ENCODE measurements at places on chromosomes 16 and 17.

DNA sequence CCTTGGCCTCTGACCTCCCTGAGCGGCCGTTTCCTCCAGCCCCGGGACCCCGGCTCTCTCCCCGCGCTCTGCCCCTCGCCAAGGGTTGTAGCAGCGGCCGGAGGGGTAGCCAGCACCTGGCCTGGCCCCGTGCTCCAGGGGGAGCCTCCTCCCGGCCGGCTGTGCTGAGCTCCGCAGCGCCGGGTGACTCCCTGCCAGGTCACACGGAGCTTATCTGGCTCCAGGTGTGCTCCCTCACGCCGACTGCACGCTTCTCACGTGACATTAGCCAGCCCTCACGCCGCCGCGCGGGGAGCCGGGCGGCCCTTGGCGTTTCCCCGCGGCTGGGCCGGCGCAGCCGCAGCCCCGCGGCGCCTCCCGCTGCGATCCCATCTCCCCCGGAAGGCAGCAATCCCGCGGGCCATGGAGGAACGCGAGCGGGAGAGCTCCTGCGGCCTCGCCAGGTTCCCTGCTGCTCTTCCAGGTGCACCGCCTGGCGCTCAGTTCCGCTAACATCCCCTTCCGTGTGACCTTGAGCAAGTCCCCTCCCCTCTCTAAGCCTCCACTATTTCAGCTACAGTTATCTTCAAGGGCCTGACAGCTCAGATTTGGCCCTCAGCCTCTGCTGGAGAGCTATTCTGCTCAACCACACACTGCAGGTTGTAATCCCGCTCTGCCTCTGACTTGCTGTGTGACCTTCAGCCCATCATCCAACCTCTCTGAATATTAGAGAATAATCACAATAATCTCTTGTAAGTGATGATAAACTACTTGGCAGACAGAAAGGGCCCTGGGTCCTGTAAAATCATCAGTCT lies 3.4 kb downstream of the MYO18A start:
- DNase-seq, result peak; percentile 45

DNA sequence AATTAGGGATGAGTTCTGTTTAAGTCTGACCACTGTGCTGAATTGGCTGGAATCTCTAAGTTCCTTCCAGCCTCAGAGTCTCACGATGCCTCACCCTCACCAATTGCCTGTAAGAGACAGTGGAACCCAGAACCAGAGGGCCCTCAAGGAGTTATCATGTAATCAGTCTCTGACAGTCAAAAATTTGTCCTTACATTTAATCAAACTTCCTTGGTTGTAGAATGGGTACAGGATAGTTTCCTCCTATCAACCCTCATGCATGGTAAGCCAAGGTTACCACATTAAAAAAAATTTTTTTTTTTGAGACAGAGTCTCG lies 83.2 kb downstream of the CDK5R1 start:
- no peak for DNase-seq

DNA sequence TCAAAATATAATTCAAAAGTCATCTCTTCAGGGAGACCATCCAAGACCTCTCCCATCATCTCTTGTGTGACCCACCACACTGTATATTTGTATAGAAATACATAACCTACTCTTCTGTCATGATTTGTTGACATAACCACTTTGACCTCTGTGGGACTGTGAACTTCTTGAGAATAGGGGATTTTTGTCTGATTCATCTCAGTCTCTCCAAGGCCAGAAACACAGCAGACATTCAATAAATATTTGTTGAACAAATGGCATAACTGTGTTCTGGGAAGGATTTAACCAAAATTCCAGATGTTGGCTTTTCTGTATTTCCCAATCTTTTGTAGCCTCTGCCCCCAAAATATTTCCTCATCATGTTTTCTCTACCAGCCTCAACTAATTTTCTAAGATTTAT lies 169.7 kb downstream of the CDH11 start:
- no peak for DNase-seq

- DNase-seq, result no peak
Observed at GRCh38 chr17:69050999-69051775, 9.5 kb downstream of the ABCA9 start.

GRCh38 chr16:66650707-66651473 lies 45.7 kb downstream of the CMTM4 start:
- peak; percentile 71 for DNase-seq

DNA sequence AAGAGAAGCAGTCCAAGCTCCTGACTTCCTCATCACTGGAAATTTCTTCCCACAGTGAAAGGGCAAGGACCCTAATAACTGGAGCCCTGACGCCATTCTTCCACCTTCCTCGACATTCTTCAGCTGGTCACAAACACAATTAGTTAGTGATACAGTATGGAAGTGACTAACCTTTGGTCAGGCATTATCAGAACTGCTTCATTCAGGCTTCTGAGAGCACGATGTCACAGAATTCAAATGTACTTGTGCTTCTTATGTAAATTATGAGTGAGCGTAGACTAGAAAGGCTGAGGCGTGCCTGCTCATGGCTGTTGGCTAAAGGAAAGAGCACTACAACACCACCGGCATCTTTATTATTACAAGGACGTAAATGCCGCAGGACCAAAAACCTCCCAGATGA lies 302.9 kb upstream of the AXIN2 start:
- no peak for DNase-seq

- peak; percentile 86 for DNase-seq
Observed at GRCh38 chr16:88686439-88687253, at the start of gene SNAI3. Gene SNAI3 (minus strand): TSS chr16:88686507. CDS start chr16:88686406, 101 bp downstream.

GRCh38 chr16:54366943-54367342 lies 80.4 kb upstream of the IRX3 start:
- DNase-seq, result no peak

GRCh38 chr16:27723711-27724481 lies 174.0 kb downstream of the KATNIP start:
- DNase-seq, result no peak

DNA sequence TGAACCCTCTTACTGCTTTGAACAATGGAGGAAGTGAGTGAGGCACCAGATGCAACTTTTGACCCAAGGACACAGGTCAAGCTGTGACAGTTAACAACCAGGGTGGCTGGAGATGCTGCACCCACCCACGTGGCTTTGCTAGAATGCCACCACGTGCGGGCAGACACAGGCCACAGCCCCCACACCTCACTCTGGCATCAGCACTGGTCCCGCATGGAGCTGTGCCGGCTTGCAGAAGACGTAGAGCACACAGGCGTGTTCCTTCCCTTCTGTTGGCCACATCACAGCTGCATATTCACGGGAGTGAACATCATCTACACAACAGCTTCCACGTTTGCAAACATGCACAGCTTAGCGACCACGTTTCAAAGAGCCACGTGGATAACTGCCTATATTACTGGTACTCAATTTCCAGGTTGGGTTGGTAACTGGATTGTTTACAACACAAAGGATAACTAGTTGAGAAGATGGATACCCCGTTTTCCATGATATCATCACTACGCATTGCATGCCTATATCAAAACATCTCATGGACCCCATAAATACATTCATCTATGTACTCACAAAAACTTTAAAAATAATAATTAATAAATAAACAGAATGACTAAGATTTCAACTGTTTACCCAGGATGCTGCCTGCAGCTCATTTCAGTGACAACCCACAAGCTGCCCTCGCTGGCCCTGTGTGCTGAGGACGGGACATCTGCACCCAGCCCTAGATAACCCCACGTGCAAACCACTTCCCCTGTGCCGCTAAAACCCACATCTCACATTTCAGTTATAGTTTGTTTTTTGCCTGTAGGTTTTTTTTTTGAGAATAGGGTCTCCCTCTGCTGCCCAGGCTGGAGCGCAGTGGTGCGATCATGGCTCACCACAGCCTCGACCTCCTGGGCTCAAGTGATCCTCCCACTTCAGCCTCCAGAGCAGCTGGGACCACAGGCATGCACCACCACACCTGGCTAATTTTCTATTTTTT lies 132.0 kb downstream of the ANKRD11 start:
- DNase-seq, result no peak

DNA sequence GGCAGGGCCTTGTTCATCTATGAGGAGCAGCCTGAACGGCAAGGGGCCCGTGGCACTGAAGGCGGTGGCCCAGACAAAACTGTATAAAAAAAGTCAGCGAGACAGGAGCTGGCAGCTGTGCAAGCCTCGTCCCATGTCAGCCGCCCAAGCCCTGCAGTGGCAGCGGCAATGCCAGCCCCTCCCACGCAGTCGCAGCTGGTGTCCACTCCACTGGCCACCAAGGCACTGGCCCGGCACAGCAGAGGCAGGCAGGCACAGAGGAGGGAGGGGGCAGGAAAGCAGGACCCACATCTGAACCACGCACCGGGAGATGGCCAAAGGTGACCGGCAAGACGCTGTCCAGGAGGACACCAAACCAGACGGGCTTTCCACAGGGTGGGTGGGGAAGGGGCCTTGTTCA lies 15.9 kb upstream of the C16orf95 start:
- DNase-seq, result no peak

DNA sequence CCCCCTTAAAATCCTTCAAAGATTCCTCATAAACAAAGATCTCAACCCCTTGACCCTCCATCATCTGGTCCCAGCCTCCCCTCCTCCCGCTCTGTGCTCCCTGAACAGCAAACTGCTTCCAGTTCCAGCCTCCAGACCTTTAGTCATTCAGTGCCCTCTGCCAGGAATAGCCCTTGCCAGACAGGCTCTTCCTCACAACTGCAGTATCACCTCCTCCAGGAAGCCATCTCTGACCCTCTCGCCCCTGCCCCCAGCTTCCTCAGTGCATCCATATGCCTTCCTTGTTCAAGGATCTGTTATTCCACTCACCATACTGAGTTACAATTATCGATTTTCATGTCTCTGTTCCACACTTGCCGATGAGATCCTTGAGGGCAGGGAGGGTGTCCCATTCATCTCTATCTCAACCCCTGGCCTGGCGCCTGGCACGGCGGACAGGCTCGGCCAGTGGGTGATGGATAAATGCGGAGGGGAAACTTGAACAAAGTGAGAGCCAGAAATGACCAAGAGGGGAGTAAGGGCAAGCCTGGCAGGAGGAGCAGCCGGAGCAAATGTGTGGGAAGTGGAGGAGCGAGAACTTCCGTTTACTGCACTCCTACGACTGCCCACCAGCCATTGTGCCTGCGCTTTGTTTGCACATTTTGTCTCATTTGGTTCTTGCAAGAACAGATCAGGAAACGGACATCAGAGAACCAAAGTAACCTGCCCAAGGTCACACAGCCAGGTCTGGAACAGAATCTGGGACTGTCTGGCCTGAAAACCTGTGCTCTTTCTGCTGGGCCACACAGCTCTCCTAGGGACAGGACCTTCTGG lies 2.0 kb upstream of the NXPH3 start:
- no peak for DNase-seq

DNA sequence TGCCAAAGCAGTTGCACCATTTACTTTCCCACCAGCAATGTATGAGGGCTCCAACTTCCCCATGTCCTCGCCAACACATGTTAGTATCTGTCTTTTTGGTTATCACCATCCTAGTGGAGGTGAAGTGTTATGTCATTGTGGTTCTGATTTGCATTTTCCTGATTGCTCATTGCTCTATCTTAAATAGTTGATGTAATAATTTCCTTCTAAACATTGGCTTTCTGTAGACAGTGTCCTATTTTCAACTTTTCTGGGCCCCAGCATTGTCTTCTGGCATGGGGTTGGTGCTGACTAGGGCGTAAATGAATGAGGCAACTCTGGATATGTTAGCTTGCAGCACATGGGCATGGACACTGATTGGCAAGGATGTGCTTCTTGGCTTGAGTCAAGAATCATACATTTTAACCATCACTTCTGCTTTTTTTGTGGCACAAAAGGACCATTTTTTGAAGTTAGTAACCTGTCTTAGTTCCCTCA lies 25.1 kb downstream of the PLCG2 start:
- no peak for DNase-seq

GRCh38 chr17:77332034-77332971 lies 191.5 kb downstream of the SEC14L1 start:
- no peak for DNase-seq

DNA sequence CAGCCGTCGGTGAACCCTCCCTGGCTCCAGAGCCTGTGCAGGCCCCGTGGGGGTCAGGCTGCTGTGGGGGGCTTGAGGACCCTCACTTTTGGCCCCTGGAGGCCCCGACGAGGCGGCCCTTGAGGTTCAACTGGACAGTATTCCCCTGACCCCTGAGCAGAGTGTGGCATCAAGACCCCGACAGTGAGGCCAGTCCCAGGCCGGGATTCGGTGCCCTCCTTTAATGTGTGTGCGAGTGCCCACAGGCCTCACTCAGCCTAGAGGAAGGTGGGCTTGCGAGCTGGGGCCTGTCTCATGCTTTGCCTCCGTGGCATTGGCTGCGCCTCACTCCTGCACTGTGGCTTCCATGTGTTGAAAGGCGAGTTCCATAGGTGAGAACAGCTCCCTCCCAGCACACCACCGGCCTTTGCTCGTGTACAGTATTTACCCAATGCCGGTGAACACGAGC lies 94.5 kb downstream of the METRNL start:
- no peak for DNase-seq

DNA sequence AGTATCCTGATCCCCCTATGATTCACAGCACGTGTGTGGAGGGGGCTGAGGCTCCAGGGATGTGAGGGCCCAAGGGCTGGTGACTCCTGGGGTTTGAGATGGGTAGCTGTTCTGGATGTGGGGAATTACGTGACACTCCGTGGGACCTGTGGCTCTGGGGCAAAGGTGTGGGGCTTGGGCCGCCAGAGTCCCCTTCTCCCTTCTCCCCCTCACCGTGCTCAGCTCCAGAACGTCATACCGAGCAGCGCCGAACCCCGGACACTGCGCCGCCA lies 7.2 kb downstream of the PLEKHH3 start:
- DNase-seq, result no peak

DNA sequence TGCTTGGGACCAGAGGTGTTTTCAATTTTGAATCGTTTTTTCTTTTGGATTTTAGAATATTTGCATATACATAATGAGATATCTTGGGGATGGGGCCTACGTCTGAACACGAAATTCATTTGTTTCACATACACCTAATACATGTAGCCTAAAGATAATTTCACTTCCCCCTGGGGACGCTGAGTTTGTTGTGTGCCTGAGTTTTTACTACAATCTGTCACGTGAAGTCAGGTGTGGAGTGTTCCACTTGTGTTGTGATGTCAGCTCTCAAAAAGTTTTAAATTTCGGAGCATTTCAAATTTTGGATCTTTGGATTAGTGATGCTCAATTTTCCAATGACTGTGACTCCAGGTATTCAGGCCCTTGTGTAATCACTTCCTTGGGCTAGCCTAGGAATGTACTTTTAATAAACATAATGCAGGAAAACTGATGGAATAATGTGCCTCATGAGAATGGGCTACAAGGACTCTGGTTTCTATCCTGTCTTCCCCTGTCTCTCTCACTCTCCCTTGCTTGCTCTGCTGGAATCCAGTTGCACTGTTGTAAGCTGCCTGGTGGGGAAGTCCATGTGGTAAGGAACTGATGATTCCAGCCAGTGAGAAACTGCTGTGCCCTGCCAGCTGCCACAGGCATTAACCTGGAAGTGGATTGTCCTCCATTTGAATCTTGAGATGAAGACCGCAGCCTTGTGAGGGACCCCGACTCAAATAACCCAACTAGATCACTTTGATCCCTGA lies 403.8 kb downstream of the SHISA9 start:
- DNase-seq, result no peak

GRCh38 chr17:60534613-60535157 lies 8.6 kb upstream of the APPBP2 start:
- no peak for DNase-seq

GRCh38 chr17:39782980-39783379 lies 45.2 kb downstream of the GRB7 start:
- no peak for DNase-seq

GRCh38 chr16:47565454-47565853 lies 104.3 kb downstream of the PHKB start:
- no peak for DNase-seq

All from activated T-cell treated with anti-CD3 and anti-CD28 coated beads for 48 hours (primary cell).